ENCODE measurements at places on chromosomes 6 and 20.
A peak's percentile ranks its signal among the peaks of the same experiment; 100 is the strongest.

DNA sequence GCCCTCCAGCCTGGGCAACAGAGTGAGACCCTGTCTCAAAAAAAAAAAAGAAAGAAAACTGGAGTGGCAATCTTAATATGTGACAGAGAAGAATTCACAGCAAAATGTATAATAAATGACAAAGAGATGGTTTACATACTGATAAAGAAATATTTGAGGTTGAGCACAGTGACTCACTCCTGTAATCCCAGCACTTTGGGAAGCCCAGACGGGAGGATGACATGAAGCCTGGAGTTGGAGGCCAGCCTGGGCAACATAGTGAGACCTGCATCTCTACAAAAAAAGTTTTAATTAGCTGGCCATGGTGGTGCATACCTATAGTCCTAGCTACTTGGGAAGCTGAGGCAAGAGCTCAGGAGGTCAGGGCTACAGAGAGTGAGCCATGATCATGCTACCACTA, 12.4 kb upstream of the DEFB118 start:
- no peak for DNase-seq

DNA sequence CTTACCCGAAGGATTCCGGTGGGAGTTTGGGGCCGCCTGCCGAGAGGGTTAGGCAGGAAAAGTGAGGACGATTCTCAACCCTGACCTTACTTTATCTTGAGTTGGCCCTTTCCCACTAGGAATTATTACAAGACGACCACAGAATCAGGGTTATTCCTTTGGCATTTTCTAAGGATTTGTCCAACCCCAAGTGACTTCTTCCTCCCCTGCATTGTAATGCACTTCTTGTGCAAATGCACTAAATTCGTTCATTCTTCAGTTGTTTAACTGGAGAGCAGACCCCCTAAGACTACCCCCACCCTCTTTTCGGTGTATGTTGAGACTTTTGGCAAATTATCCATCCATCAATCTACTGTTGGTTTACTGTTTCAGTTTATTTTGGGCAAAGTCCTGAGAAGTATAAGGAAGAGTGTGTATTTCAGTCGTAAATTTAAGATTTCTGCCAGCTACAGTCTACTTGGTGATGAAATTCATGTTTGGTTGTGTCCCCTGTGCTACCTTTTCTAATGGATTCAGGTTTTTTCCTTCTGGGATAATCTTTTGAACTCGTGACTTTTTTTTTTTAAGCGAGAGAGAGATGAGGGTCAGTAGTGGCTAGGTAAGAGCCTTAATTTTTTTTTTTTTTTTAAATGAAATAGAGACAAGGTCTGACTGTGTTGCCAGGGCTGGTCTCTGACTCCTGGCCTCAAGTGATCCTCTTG, 611 bp upstream of the TMEM217 start:
- DNase-seq, result no peak

DNA sequence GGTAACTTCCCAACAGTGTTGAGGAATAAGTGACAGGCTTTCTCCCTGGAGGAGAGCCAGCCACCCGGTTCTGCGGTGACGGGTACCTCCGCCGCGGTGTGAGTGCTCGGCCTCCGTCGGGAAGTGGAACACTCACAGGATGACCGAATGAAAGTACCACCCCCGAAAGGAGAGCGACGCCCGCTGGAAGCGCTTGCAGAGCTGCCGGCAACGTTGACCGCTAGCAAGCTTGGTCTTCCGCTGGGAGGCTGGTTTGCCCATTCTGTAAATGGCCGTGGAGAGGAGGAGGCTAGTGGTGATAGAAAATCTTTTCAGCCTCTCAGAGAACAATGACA, 614 bp upstream of the TMEM242 start:
- DNase-seq, result peak; percentile 23

- no peak for DNase-seq
These were observed 323.9 kb downstream of the LAMA2 start for GRCh38 chr6:129206821-129207220.

- DNase-seq, result no peak
These were observed 1.4 kb upstream of the ENPP3 start for GRCh38 chr6:131635384-131636340.

DNA sequence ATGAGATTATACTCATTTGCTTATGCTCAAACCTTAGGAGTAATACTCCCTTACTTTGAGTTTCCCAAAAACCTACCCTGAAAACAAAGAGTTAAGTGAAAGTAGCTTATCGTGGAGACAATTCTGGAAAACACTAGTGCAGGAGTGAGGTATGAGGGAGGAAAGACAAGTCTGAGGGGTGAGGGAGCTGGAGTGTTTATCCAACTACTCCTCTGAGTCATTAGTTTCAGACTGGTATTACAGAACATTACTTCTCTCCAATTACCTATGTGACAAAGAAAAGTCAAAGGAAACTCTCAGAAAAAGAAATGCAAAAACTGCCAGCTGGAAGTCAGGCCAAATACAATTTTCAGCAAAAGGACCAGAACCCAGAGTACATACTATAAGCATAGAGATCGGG, 171.1 kb upstream of the SPTLC3 start:
- DNase-seq, result no peak

DNA sequence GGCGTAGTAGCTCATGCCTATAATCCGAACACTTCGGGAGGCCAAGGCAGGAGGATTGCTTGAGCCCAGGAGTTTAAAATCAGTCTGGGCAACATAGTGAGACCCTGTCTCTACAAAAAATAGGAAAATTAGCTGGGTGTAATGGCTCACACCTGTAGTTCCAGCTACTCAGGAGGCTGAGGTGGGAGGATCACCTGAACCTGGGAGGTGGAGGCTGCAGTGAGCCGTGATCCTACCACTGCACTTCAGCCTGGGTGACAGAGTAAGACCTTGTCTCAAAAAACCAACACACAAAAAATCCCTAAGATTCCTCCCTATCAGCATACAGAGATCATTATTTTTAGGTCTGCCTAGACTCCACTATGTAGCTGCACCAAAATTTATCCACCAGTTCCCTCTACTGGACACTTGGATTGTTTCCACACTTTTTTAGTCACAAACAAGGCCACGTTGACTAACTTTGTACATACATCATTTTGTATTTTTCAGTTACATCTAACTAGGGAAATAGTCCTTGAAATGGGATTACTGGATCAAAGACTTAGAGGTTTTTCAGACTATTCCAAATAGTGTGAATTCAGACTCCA, 3.6 kb upstream of the PHF1 start:
- no peak for DNase-seq

DNA sequence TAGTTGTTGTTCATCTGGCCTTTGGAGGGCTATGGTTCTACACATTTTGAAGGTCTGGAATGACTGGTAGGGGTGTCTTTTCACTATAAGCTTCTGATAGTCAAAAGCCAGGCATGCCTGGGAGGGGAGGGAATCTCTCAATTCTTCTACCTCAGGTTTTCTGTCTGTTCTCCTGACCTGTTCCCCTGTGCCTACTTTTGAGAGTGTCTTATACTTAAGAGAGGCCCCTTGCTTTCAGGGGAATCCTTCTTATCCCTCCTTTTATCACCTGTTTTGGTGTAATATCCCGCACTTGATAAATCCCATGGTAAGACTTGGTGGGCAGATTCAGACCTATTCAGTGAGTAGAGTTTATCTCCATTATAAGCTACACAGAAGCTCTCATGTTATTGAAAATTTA, 10.4 kb upstream of the SLC13A3 start:
- no peak for DNase-seq

DNA sequence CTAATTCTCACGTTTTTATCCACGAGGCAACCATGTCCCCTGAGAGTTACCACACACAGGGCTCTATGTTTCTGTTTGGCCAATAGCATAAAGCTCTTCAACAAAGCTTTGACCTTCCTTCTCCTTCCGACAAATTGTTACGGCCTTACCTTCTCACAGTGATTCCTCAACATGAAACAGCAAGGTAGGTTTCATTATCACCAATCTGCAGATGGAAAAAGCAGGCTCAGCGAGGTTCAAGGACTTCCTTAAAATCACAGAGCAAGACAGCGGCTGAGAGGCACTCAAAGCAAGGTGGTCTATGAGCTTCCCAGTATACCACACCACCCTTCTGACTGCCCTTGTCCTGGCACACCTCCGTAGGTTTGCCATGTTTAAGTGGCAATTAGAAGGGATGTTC, 360.0 kb downstream of the CD83 start:
- no peak for DNase-seq

GRCh38 chr6:18280084-18280483, 15.8 kb upstream of the DEK start:
- DNase-seq, result no peak

DNA sequence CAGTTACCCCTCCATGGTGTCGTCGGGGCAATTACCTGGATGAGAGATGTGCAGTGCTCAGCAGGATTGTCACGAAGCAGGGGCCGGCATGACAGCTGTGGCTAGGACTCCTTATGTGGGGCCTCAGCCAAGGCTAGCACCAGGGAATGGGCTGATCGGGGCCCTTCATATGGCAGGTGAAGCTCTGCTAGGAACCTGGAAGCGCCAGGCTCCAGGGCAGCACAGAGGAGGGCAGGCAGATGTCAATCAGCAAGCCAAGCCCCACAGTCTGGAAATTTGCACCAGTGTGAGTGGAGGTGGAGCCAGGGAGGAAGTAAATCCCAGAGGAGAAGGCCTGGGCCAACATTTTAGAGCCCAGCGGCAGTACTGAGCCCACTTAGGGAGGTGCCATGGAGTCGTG, 21.2 kb downstream of the SYNDIG1 start:
- no peak for DNase-seq

- no peak for DNase-seq
These were observed 212.4 kb upstream of the ZNF184 start for GRCh38 chr6:27685279-27685678.

GRCh38 chr6:138988469-138988834, 399 bp upstream of the REPS1 start:
- no peak for DNase-seq

GRCh38 chr20:53980031-53980465, 90.3 kb downstream of the BCAS1 start:
- no peak for DNase-seq

GRCh38 chr6:149254253-149254652, 63.3 kb upstream of the TAB2 start:
- DNase-seq, result no peak

GRCh38 chr6:13526727-13527670, 39.6 kb upstream of the GFOD1 start:
- no peak for DNase-seq

GRCh38 chr20:23434521-23435313, 4.8 kb upstream of the CSTL1 start:
- no peak for DNase-seq

DNA sequence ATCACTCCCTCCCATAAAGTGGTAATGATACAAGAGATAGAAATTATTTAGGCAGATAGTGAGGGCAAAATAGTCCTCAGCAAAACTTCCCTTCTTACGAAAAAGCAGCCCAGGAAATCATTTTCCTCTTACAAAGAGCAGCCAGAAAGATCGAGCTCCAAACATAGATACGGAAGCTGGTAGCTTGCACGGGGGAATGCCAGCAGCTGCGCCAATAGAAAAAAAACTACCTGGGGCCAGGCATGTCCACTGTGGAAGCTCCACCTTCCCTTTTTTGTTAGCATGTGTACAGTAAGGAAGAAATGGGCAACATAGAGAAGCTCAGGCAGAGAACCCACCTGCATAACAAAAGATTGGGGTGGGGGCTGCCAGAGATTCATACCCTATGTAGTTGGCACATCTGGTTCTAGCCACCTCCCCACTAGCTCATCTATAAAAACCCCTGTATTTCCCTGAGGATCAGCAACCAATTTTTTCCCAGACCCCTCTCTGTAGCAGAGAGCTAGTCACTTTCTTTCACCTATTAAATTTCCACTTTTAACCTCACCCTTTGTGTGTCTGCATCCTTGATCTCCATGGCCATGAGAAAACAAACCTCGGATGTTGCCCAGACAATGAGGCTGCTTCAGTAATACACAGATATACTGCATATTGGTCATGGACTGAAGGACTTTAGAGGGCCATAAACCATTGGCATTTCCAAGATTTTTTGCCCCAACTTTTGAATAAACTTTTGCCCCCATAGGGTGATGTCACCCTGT, 52.1 kb downstream of the SOD2 start:
- DNase-seq, result no peak

- DNase-seq, result no peak
These were observed 12.1 kb upstream of the REV3L start for GRCh38 chr6:111494951-111495635.

- DNase-seq, result no peak
These were observed 85.3 kb downstream of the NKAIN2 start for GRCh38 chr6:123888771-123889513.

All from activated CD4-positive, alpha-beta T cell treated with anti-CD3 and anti-CD28 coated beads for 1 hour (primary cell).